ENCODE measurements at places on chromosomes 1 and 21.

- DNase-seq, result no peak
These were observed 67.9 kb upstream of the MAGI3 start for GRCh38 chr1:113322439-113322838.

DNA sequence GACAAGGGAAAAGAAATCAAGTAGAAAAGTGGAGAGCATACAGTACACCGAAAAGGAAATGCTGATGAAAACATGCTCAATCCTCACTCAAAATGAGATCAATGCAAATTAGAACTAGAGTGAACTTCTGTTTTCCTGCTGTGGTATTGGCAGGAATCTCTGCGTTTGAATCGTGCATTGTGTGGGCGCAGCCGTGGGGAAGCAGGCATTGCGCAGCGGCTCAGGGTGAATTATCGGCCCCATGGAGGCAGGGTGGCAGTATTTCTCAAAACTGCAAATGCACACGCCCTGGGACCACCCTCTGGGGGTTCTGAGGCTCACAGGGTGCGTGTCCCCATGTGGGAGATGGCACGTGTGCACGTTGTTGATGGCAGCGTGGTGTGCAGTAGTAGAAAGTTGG is 140.6 kb downstream of the PEX14 start:
- no peak for DNase-seq

DNA sequence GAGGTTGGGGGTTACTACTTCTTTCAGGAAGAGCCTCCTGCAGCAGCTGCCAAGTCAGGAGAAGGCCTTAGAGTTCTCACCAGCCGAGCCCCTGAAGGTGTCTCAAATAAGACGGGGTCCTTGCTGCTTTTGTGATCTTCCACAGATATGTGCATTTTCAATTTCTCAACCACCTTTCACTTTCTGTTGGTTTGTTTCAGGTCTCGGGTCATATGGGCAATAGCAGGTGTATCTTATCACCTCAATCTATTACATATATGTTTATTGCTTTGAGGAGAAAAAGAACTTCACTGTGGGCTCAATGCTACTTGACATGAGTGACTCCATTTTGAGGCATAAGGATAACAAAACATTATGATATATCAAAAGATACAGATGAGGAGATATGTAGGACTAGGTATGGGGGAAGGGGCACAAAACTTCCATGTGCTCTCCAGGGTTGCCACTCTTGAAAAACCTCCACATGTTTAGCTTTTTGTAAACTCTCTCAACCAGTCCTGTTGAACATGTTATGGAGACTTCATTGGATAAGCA is 1171.4 kb upstream of the ADGRL2 start:
- no peak for DNase-seq

- DNase-seq, result no peak
These were observed 23.8 kb downstream of the MARK1 start for GRCh38 chr1:220551718-220552117.

- DNase-seq, result no peak
These were observed 65.5 kb upstream of the WNT4 start for GRCh38 chr1:22208268-22208972.

GRCh38 chr1:9101510-9102146 is 27.3 kb downstream of the GPR157 start:
- peak; percentile 47 for DNase-seq

DNA sequence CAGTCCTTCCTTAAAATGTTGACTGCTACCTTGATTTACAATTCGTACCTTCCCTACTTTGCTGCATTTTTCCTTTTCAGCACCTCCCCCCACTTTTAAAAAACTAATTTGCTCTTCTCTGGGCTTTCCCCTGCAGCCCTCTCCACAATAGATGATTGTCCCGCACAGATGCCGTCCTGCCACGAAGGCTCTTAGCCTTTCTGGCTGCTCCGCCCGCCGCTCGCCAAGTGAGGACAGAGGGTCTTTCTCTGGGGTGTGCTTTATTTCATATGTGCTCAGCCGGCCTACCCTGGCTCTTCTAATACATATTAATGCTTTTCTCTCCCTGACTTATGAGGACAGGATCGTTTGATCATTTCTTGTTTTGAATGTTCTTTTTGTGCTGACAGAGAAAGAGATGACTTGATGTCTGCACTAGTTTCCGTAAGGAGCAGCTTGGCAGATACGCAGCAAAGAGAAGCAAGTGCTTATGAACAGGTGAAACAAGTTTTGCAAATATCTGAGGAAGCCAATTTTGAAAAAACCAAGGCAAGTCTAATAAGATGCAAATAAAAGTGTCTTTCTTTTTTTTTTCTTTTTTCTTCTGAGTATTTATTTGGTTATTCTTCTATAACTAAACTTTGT is 60.6 kb downstream of the SDCCAG8 start:
- DNase-seq, result no peak

DNA sequence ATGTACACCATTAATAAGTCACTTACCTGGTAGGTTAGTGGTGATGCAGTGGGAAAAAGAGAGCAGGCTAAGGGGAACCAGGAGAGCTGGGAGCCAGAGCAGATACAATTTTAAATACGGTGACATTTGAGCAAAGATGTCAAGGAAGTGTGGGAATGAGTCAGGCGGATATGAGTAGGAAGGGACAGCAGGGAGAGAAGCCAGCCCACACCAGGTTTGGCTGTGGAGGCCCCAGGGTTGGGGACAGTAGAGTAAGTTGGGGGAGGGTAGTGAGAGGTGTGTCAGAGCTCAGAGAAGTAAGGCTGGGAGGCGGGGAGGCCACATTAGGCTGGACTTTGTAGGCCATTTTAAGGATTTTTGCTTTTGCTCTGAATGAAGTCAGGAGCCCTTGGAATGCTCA is 482.0 kb downstream of the DISC1 start:
- DNase-seq, result no peak

GRCh38 chr21:34018910-34019309 is 54.5 kb upstream of the MRPS6 start:
- DNase-seq, result no peak

GRCh38 chr1:187336441-187337168 is 507.9 kb downstream of the PLA2G4A start:
- DNase-seq, result peak; percentile 30

DNA sequence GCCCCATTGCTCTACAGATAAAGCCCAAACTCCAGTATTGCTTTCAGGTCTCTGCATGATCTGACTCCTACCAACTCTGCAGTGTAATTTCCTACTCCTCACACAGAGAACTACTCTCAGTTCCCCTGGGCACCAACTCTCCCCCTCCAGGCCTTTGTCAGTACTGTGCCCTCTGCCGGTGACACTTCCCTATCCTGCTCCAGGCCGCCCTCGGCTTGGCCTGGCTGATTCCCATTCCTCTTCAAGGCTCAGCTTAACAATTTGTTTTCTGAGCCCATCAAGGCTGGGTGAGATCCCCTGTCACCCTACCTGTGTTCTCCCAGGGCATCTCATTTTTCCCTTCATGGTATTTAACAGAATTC is 2.6 kb downstream of the SLAMF8 start:
- peak; percentile 25 for DNase-seq

GRCh38 chr1:91527781-91528180 is 27.1 kb downstream of the CDC7 start:
- no peak for DNase-seq

DNA sequence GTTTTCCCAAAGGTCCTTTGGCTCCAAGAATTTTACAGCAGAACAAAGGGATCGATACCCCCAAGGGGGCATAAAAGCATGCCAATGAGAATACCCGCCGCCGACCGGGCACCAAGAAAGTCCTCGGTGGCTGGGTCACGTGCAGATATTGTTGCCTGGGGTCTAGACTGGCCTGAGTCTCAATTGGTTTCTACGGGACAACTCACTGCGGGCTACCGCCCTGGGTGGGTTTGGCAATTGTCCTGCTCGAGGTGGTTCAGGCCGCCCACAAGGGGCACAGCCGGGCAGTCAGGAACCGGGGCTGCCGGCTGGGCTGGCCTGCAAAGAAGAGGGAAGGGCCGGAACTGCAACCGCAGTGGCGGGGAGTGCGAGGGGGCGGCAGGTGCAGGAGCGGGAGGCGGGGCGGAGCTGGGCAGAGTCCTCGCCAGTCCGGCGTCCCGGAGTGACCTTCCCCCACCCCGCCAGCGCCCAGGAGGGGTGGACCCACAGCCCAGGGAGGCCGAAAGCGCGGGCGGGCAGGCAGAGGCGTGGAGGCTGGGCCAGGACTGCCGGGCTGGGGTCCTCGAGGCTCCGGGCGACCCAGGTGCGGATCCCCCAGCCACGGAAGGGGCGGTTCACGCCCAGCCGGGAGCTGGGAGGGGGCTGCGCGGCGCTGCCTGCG is 926 bp upstream of the ATP1B1 start:
- DNase-seq, result peak; percentile 88

DNA sequence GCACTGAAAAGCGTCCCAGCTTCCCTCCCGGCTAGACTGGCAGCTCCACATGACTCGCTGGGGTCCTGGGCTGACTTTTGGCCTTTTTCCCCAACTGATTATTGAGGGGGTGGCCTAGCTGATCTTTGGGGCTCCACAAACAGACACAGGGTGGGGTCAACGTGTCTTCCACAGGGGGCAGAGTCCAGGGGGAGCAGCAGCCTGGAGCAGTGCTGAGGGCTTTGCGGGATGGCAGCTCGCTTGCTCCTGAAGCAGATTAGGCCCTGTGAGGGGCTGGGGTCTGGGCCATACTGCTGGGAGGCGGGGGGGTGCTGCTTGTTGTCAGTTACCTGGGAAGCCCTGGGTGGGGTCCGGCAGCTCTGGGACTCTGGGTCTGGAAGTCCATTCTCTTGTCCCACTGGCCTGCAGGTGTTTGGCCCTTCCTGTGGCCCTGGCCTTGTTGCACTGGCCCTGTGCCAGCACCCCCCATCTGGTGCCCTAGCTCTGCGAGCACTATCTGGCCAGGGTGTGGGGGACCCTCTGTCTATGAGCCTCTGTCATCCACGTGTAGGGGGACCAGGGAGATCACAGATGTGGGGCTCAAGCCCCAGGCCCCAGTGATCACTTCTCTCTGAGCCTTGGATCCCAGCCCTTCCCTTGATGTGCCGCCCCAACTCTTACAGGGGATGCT is 12.3 kb upstream of the HES5 start:
- no peak for DNase-seq

DNA sequence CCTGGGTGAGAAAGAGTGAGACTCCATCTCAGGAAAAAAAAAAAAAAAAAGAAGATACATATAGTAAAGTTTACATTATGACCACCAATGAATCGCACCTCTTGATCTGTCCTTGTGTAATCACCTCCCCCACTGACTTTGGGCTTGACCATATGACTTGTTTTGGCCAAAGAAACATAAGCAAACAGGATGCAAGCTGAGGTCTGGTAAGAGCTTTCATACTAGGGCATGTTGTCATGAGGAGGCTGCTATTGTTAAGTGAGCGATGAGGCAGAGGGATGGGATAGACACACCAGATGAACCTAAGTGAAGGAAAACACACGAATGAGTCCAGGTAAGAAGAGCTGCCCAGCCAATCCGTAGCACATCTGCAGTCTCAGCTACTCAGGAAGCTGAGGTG is 10.7 kb downstream of the ENAH start:
- DNase-seq, result no peak

- DNase-seq, result no peak
These were observed 14.1 kb downstream of the GBP6 start for GRCh38 chr1:89378001-89378400.

GRCh38 chr1:202017749-202018467 is 7.5 kb downstream of the ELF3 start:
- peak; percentile 38 for DNase-seq

DNA sequence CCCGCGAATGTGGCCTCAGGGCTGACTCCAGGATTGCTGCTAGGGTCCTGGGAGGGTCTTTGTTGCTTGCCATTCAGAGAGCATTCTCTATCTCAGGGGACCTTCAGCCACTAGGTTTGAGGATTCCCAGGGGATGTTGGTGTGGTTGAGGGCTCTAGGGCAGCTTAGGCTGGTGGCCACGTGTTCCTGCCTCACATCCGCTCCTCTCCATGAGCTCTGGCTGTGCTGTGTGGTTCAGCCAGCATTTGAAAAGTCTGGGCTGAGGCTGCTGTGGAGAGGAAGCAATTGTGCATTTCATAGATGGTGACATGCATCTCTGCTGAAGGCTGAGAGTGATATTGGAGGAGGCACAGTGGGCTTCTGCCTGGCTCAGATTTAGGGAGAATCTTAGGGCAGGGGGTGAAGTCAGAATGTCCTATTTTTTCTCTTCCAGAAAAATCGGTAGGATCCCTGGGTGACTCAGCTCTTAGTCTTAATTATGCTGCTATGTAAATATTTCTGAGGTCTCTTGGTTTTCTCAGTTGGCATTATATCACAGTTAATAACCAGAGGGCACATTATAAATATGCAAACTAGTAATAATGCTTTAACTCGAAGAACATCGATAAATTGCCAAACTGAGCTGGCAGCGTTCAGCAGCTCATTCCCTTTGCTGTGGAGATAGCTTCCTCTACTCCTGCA is 182.3 kb downstream of the CAMTA1 start:
- DNase-seq, result no peak

GRCh38 chr1:116316373-116316772 is 56.7 kb upstream of the ATP1A1 start:
- no peak for DNase-seq

- no peak for DNase-seq
These were observed 129.0 kb downstream of the LYPLAL1 start for GRCh38 chr1:219302697-219303096.

- no peak for DNase-seq
These were observed 38.8 kb downstream of the VPS45 start for GRCh38 chr1:150106341-150106740.

DNA sequence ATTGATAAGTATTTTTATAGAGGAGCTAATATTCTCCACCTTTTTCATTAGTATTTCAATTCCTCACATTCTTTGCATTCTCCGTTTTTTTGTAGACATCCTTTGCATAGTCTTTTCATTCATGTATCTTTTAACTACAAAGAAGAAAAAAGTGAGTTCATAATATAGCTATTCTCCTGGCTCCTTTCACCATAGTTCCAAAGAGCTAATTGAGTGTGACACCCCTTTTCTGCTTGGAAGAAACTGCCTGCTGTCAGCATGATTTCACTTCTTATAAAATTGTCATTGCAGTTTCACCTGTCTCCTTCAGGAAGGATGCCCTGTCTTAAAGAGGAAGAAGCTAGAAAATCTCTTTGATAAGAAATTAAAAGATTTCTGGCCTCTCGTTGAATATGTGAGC is 991.1 kb downstream of the KCNT2 start:
- no peak for DNase-seq

DNA sequence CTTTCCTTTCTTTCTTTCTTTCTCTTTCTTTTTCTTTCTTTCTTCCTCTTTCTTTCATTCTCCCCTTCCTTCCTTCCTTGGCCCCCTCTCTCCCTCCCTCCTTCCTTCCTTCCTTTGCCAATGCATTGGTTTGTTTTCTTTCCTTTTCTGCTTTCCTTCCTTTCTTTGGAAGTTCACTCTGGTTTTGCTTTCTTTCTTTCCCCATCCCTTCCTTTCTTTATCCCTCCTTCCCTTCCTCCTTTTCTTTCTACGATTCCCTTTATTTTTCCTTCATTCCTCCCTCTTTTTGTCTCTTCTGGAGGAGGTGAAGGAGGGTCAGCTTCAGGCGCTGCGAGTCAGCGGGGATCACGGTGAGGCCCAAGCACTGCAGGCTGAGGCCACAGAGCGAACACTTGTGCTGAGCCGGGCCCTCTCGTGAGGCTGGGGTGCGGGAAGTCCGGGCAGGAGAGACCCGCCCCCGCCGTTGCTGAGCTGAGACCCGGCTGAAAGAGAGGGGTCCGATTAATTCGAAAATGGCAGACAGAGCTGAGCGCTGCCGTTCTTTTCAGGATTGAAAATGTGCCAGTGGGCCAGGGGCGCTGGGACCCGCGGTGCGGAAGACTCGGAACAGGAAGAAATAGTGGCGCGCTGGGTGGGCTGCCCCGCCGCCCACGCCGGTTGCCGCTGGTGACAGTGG is 1.5 kb downstream of the SIM2 start:
- DNase-seq, result no peak

- no peak for DNase-seq
These were observed 43.3 kb downstream of the PAX7 start for GRCh38 chr1:18673976-18674375.

GRCh38 chr1:155307247-155307740 is 1.4 kb upstream of the FDPS start:
- DNase-seq, result peak; percentile 15

All from SHP77 (cell line).